ENCODE measurements at places on chromosomes 16 and 17.

DNA sequence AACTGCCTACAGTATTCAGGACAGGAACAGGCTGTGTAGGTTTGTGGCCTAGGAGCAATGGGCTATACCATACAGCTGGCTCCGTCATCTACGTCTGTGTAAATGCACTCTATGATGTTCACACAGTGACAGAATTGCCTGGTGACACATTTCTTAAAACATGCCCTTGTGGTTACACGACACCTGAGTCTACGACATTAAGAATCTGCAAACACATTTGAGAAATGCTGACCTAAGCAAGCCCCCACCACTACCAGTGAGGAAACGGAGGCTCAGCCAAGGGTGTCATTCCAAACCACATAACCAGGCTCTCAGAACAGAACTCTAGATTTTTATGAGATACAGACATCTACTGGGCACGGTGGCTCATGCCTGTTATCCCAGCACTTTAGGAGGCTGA is 23.5 kb downstream of the USP36 start:
- peak; percentile 97 for ATAC-seq

- no peak for ATAC-seq
Measured at GRCh38 chr17:46889992-46890564, 32.9 kb upstream of the GOSR2 start.

DNA sequence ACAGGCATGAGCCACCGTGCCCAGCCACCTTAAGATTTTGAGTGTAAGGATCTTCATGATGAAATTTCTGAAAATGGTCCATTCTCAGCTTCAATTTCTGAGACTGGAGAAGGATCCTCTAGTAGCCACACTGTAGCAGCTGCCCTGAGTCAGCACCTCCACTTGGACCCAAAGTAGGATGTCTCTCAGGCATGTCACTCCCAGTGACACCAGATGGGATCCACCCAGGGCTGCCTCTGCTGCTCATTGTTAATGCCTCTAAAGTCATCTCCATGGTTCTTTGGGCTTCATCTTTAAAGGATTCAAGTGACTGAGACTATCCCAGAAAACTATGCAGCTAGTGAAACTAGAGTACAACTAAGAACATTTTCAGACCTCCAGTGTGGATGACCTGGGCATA is 7.9 kb downstream of the PLD6 start:
- no peak for ATAC-seq

GRCh38 chr17:67290711-67291291 is 45.8 kb upstream of the HELZ start:
- ATAC-seq = no peak

DNA sequence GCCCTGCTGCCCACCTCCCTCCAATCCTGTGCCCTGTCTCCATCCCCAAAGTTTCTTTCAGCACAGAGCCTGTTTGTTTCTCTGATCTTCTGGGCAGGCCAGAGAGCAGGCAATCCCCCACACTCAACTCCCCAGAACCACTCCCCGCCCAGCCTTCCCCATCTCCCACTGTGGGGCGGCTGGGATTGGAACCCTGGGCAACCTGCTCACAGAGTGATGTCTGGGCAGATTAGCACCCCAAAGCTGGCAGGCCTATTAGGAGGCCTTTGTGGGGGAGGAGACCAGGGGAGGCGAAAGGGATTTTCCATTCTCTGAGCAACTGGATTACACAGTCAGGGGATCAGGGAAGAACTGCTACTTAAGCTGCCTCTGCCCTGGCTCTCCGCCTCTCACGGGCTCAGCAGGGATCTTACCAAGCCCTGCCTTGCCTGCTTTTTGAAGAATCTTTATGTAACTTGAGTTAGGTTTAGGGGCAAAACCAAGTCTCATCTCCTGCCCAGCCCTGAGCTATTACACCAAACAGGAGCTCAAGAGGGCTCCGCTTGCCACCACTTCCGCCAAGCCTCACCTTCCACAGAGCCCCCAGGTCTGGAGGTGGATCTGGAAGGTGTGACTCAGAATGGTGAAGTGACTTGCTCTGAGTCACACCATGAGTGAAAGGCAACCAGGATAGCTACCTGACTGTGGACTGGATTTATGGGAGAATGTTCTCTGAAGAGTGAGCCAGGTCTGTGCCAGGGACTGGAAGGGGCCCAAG is 16.0 kb upstream of the LHX1 start:
- peak; percentile 96 for ATAC-seq

Measured in activated T-helper 17 cell treated with anti-CD3 and anti-CD28 coated beads, Interleukin-2, amount 50 U/mL, for 72 hours (primary cell).